ENCODE measurements at places on chromosomes 6 and 20.

DNA sequence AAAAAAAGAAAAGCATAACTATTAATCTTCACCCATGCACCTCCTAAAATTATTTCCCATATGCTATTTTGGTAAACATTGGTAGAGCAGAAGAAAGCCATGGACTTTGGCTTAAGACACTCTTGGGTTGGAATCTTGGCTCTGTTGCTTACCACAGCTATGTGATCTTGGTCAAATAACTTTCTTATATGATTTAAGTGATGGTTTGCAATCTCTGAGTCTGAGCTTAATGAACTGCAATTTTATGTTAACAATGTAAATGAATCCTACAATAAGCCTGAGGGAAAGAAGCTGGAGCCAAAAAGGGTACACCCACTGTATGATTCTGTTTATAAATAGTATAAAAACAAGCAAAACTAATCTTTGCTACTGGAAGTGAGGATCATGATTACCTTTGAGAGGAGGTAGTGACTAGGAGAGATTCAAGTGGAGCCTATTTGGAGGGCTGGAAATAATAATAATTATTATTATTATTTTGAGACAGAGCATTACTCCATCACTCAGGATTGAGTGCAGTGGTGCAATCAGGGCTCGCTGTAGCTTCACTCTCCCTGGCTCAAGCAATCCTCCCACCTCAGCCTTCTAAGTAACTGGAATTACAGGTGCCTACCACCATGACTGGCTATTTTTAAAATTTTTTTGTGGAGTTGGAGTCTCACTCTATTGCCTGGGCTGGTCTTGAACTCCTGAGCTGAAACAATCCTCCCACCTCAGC is 34.5 kb downstream of the ABRACL start:
- DNase-seq = no peak

GRCh38 chr6:33091957-33092356 is 16.2 kb downstream of the HLA-DPB1 start:
- no peak for DNase-seq

DNA sequence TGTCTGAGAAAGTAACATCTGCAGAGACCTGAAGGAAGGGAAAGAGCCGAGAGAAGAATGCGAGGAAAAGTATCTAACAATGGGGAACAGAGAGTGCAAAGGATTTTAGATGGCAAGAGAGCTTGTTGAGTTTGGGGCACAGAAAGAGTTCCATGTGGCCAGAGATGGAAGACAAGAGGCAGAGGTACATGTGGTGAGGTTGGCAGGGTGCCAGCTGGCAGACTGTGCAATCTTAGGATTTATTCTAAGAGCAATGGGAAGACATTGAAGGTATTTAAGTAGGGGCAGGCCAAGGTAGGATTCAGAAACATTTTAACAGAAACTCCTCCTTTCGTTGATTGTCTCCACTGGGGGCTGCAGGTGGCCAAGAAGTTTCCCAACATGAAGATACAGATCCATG is 20.4 kb upstream of the LBP start:
- DNase-seq = no peak

- DNase-seq = no peak
These were observed 101.6 kb downstream of the IBTK start for GRCh38 chr6:82145926-82146452.

GRCh38 chr20:38658879-38659596 is 57.4 kb downstream of the ARHGAP40 start:
- no peak for DNase-seq

GRCh38 chr20:56465997-56466396 is 2.4 kb upstream of the RTF2 start:
- no peak for DNase-seq

- DNase-seq = no peak
These were observed 43.0 kb downstream of the HDDC2 start for GRCh38 chr6:125258651-125259353.

- no peak for DNase-seq
These were observed 80.8 kb downstream of the SLC22A3 start for GRCh38 chr6:160428818-160429619.

GRCh38 chr20:25050082-25050481 is 7.9 kb downstream of the ACSS1 start:
- no peak for DNase-seq

GRCh38 chr6:91540902-91541301 is 954.0 kb upstream of the MAP3K7 start:
- no peak for DNase-seq

DNA sequence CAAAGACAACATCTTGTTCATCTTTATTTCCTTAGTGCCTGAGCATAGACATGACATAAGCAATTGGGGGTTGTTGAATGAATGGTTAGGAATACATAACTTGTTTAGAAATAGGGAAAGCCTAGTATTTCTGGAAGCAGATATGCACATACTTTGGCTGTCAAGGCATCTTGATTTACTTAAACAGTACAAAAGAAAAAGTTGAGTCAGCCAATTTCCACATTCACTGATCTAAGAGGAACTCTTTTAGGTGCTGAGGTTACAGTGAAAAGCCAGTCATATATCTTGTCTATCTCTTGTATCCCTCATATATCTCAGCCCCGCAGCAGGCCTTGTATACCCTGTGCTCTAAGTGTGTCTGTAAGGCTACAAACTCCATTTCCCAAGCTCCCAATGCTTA is 11.6 kb downstream of the ZKSCAN4 start:
- DNase-seq = no peak

- DNase-seq = no peak
These were observed 14.9 kb upstream of the PPARD start for GRCh38 chr6:35327349-35328027.

DNA sequence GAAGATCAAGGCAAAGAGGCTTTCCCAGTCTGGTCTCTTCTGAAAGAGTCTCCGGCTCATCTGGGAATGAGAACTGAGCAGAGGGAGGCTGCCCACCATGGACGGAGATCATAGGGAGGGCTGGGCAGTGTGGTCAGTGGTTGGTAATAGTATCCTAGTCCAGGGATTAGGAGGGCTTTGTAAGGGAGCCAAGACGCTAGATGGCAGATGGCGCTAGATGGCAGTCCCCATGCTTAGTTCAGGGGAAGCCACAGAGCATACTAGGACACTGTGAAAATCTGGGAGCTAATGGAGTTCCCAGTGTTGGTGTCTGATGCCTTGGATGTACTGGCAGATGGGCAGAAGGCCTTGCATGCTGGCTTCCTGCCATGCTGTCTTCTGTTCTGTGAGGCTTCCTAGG is 21.7 kb upstream of the DAAM2 start:
- no peak for DNase-seq

GRCh38 chr20:37898233-37899104 is 4.5 kb upstream of the VSTM2L start:
- no peak for DNase-seq

GRCh38 chr6:28003661-28004060 is 46.6 kb downstream of the OR2B6 start:
- DNase-seq = no peak

GRCh38 chr6:48141975-48142374 is 31.0 kb upstream of the PTCHD4 start:
- DNase-seq = no peak

DNA sequence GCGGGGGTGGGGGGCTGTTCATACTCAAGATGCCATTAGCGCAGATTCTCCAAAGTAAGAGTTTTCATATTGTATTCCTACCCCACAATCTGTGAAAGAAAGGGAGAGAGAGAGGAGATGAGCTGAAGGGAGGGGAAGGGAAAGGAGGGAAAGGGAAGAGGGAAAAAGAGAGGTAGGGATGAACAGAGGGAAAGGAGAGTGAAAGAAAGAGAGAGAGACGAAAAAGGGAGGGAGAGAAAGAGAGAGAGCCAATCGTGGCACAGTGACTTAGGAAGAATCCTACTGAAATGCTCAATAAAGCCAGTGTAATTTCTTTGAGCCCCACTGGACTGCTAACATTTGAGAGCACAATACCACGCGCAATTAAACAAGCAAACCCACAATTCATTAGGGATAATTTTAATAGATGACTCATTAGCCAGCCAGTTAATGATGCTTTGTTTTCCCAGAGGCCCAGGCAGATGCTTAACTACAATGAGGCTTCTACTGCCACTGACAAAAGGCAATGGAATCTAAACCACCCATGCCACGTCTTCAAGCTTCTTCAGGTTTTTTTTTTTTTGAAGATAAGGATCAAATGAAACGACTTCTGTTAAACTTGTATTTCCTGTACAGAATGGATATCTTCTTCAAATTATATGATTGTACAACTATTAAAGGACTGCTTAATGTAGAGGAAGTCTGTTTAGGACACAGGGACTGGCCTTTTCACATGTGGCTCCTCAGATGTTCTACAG is 306.8 kb downstream of the FOXC1 start:
- no peak for DNase-seq

All from right renal cortex interstitium (tissue), 3 donors.